ENCODE measurements at places on chromosomes 4 and X.

GRCh38 chr4:124666496-124666895 is 46.0 kb downstream of the ANKRD50 start:
- no peak for DNase-seq

DNA sequence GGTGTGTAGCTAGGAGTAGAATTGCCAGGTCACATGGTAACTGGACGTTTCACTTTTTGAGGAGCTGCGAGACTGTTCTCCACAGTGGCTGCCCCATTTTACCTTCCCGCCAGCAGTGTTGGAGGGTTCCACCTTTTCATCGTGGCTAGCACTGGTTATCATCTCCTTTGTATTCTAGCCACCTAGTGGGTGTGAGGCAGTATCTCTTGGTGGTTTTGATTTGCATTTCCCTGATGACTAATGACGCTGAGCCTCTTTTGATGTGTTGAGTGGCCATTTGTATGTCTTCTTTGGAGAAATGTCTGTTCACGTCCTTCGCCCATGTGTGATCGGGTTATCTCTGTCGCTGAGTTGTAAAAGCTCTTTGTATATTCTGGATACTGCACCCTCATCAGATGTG is 10.6 kb downstream of the ABCD1 start:
- peak; percentile 85 for DNase-seq

- no peak for DNase-seq
Measured at GRCh38 chr4:1293531-1293941, 3.8 kb downstream of the MAEA start.

DNA sequence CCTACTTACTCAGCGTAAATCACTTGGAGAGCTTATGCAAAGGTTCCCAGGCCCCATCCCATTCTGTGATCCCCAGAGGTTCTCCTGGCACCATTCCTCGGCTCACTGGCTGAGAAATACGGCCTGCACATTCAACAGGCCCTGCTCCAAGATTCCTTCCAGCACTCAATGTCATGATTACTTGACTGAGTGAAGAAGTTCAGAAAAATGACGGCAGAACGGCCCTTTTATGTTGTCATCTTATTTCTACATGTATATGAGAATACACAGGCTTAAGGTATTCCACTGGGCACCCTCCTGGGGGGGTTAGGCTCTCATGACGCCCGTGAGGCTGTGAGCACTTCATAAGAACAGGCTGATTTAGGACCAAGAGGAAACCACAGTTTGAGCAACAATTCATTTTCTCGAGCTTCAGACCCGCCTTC is 190.6 kb downstream of the NSUN7 start:
- DNase-seq, result no peak

DNA sequence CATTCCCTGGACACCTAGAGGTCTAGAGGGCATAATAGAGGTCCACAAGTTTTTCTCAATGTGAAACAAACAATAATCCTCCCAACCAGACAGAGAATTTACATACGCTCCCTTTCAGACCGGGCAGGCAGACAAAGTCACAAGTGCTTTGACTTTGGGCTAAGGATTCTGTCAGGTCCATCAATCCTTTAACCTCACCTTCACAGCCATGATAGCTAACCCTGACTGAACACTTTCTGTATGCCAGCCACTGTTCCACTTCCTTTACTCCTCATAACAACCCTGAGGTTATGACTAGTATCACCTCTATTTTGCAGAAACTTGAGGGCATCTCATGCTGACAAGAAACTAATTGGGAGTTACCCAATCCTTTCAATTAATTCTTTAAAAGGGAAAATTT is 118.8 kb upstream of the AFF2 start:
- no peak for DNase-seq

DNA sequence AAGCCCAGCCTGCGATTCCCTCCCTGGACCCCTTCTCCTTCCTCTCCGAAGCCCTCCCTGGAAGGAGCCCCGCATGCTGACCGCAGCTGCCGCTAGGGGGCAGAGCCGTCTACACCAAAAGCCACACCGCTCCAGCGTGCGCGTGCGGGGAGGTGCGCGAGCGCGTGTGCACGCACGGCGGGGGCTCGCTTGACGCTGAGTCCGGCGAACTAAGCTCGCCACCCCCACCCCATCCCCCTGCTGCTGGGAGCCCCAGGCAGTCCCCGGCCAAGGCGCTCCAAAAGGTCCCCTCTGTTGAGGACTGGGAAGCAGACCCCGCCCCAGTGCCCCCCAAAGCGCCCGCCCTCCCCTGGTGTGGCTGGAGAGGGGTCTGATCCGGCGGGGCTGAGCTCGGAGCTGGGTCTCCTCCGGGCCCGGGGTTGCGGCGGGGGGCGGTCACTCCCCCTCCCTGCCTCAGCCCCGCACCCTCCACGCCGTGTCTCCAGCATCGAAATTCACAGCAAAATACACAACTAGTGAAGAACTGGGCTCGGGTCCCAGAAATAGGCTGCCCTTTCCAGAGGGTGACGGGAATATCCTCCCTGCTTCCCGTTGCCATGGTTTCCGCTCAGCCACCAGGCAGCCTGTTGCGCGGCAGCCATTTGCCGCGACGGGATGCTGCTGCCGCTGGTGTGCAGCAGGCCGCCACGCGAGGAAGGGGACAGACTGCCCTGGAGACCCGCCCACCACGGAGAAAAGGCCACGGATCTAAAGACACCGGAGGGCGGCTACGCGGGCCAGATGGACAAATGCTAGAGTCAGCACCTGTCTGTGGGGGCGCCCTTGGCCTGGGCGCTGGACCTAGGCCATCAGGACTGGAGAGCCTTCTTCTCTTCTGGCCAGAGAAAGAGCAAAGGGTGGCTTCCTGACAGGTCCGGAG is 11.2 kb upstream of the CCNQ start:
- DNase-seq, result peak; percentile 39

GRCh38 chr4:73236151-73236550 is 22.4 kb downstream of the ANKRD17 start:
- DNase-seq, result no peak

DNA sequence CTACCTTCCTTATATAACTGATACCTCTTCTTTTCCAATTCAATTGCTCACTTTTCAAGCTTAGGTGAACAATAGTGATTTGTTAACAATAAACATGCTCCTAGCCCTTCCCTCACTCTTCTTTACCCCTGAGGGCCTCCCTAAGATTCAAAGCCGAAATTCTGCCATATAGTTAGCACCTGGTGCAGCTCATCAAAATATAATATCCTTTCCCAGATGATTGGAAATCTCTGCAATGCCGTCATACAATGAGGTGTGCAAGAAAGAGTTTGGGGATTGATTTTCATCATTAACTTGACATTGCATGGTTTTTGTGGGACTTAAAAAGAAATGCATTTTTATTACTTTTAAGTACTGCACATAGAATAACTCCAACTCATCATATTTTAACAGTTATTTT is 95.3 kb downstream of the HDAC8 start:
- no peak for DNase-seq

DNA sequence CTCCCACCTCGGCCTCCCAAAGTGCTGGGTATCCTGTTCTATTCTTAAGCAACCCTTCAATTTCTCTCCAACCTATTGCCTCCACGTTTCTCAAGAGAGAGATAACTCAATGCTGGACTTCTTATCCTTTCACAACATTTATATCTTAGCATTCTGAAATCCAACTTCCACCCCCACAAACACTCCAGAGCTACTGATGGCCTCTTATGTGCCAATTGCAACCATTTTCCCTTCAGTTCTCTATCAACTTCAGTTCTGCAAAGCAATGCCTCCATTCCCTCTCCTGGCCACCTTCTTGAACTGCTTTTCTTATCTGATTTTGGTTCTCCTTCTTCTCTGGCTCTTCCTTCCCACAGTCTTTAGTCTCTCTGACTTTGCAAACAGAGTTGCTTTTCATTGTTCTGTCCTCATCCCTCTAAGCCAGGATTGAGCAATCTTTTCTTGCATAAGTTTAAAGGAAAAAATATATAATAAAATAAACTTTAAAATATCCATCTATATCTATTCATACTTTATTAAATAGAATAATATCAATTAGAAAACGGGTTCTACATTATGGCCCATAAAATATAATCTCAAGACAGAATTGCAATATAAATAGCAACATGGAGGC is 3.6 kb upstream of the STBD1 start:
- DNase-seq, result no peak

- DNase-seq, result no peak
Measured at GRCh38 chrX:38112566-38112965, 106.2 kb downstream of the SYTL5 start.

DNA sequence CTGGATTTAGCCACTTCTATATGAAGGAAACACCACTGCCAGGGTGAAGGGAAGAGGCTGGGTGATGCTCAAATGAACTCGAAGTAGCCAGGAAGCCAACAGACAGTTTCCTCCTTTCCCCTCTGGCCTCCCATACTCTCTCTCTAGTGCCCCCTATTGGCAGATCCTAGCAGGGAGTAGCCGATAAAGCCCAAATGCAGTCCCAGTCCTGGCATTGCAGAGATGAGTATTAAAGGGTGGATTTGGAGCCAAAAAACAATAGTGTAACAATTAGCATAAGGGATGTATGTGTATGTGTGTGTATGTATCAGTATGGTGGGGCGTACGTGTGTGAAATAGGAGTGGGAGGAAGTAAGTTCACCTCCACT is 213.8 kb upstream of the LDB2 start:
- no peak for DNase-seq

DNA sequence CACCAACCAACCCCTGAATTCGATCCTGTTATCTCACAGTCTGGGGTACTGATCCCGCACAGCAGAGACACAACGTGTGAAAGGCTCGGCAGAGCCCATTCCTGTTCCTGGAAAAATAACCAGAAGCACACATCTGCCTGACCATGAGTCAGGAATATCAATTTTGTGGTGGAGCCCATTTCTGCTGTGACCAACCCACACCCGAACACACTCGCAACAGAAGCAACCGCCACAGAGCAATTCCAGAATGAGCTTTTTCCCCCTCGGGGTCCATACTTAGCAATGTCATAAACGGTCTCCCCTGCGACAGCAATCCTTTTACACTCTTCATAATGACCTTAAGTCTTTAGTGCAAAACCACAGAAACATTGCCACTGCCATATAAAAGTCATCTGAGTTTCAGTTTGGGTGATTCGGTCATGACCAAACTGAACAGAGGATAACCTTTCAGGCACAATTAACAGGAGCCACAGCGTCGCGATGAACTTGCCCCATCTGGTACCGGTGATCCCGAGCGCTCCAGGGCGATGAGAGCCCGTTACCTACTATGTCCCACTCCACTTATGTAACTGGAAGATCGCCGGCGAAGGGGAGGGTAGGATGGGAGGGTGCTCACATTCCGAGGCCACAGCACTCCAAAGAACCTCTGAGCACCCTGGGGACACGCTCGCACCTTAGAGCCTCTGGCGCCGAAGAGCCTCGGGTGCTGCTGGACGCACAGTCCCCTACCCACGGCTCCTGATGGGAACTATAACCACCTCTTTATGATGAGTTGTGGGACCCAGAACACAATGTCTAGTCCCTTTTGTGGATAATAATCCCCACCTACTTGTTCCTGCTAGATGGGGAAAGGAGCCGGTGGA is 1.1 kb downstream of the MECP2 start:
- peak; percentile 38 for DNase-seq

- no peak for DNase-seq
Measured at GRCh38 chr4:7414046-7414445, 20.7 kb downstream of the PSAPL1 start.

GRCh38 chr4:182883351-182883750 is 33.8 kb downstream of the DCTD start:
- no peak for DNase-seq

DNA sequence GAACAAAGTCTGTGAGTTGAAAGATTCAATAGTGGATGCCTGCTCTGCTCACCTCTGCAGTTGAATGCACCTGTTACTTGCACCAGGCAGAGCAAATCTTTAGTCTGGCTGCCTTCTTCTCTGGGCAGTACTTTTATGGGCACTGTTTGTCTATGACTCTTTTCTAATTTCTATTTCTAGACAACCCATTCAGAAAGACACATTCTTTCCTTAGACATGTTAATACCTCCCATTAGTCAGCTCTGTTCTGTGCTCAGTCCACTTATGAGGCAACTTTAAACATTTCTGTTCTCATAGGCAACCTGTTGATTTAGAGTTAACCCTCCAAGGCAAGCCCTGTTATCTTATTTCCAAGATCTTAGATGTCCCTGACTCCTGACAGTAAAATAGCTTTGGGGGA is 108.9 kb downstream of the SYNPO2 start:
- DNase-seq, result no peak

DNA sequence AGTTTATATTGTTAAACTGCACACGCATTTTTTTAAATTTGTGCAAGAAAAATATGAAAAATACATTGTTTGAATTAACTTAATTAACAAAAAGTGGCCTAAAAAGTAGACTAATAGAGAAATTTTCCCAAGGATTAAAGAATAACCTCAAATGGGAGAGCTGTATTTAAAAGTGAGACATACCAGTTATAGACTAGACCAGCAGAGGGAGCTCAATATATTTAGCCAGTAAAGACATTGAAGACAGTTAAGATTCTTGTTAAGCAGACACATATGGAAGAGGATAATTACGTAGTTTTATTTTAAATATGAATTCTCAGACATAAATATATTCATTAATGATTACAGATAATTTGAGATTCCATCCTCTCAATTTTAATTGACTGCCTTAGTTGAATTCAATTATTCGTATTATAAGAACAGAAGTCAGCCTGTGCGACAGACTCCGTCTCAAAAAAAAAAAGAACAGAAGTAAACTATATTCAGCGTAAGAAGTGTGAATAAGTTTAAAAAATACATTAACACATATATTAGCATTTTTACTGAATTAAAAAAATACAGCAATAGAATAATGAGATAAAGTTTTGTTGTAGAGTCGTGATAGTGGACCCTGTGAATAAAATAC is 64.8 kb downstream of the GLRA3 start:
- peak; percentile 58 for DNase-seq

GRCh38 chr4:155973639-155974475 is 20.2 kb upstream of the CTSO start:
- no peak for DNase-seq

- no peak for DNase-seq
Measured at GRCh38 chr4:6694177-6694901, 661 bp downstream of the S100P start.

DNA sequence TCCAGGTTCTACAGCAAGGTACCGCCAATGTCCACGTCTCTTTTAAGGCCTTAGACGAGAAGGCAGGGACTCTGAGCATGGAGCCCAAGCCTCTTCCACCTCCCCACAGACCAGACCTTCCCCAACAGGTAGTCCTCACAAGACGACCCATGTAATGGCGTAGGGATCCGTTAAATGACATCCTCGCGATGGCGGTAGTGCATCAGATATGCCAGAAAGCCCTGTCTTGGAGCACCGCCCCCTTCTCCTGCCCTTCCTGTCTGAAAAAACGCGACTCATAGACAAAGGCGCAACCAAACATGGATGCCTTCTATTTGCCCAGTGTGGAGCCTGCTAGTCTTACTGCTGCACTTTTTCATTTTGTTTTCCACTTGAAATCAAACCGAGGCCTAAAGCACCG is 185.4 kb downstream of the OR13H1 start:
- DNase-seq, result no peak

DNA sequence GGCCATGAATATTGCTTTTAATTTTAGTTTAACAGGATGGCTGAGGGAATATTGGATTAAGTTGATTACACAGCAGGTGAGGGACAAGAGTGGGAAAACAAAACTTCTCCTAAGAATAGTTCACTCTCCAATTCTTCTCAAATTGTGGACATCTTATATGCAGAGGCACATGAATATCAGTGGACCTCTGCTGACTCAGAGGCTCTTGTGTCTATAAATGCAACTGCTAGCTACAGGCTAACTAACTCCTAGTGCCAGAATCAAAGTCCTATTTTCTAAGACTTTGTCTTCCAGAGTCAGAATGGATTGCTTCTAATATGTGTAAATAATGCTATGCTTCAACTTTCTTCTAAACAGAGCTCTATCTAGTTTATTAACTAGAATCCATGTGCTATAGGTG is 175.8 kb downstream of the IL15 start:
- no peak for DNase-seq
